ENCODE measurements at places on chromosomes 12 and 14.

GRCh38 chr12:15543347-15543746 lies 221.0 kb downstream of the PTPRO start:
- DNase-seq: no peak

GRCh38 chr14:104356738-104357688 lies 218.6 kb downstream of the KIF26A start:
- DNase-seq: no peak

GRCh38 chr12:121543786-121544185 lies 37.0 kb downstream of the KDM2B start:
- no peak for DNase-seq

DNA sequence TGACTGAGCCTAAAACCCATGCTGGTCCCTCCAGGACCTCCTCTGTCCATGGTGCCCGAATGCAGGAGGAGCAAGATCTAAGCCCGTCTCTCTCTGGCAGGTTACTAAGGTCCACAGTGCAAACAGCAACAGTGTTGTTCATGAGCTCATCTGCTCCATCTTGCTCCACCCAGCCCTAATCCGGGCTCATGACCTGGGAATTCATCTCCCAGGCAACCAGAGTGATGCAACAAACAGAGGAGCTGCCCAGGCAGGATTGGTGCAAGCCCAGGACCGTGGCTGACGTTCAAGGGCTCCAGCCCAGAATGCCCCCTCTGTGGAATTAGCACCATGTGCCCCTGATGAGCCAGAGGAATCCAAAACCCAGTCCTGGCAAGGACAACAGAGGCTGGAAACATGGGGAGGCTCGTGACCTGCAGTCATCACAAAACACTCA lies 29.9 kb downstream of the HSPB8 start:
- DNase-seq: no peak

DNA sequence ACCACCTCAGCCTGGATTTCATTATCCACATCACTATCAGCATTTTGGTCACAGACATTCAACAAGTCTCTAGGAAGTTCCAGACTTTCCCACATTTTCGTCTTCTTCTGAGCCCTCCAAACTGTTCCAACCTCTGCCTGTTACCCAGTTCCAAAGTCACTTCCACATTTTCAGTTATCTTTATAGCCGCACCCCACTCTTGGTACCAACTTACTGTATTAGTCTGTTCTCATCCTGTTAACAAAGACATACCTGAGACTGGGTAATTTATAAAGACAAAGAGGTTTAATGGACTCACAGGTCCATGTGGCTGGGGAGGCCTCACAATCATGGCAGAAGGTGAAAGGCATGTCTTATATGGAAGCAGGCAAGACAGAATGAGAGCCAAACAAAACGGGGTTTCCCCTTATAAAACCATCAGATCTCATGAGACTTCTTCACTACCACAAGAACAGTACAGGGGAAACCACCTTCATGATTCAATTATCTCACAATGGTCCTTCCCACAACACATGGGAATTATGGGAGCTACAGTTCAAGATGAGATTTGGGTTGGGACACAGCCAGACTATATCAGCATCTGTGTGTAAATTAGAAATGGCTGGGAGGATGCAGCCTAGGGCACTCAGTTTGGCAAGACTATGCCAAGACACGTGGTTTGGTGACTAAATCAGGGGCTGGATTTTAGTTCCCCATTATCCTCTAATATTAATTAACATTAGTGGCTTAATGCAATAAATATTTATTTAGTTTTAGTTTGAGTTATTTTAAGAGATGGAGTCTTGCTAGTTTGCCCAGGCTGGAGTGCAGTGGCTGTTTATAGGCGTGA lies 16.2 kb upstream of the FUT8 start:
- DNase-seq: no peak

DNA sequence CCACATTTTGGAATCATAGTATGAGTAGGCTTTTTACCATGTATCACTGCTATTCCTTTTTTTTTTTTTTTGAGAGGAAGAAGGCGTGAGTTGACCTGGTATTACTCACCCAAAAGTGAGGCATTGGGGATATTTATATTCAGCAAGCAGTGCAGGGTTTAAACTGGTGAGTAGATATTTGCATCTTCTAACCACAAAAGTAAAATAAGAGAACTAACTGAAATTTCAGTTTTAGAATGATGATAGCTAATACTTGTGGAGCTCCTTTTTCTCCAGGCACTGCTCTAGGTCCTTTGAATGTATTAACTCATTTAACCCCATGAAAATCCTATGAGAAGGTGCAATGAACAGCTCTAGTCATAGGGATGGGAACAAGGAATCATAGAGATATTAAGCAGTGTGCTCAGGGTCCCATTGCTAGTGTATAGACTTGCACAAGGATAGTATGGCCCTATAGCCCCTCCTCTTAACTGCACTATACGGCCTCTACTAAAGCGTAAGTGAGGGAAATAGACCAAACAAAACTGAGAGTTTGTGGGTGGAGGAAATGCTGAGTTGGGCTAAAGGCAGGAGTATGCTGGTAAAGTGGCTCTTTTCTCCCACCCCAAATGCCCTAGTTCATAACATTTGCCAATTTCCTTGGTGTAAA lies 104.3 kb upstream of the MAX start:
- no peak for DNase-seq

All from activated CD4-positive, alpha-beta T cell treated with anti-CD3 and anti-CD28 coated beads for 1 hour (primary cell).